Activated CD4-positive, alpha-beta T cell treated with anti-CD3 and anti-CD28 coated beads for 24 hours (primary cell): ENCODE measurements at places on chromosomes 6 and 20.

GRCh38 chr6:15615802-15616201 lies 47.0 kb downstream of the DTNBP1 start:
- no peak for DNase-seq

- no peak for DNase-seq
Observed at GRCh38 chr20:42010090-42010489, 391.9 kb upstream of the CHD6 start.

- no peak for DNase-seq
Observed at GRCh38 chr6:152734630-152735029, 16.0 kb upstream of the VIP start.

DNA sequence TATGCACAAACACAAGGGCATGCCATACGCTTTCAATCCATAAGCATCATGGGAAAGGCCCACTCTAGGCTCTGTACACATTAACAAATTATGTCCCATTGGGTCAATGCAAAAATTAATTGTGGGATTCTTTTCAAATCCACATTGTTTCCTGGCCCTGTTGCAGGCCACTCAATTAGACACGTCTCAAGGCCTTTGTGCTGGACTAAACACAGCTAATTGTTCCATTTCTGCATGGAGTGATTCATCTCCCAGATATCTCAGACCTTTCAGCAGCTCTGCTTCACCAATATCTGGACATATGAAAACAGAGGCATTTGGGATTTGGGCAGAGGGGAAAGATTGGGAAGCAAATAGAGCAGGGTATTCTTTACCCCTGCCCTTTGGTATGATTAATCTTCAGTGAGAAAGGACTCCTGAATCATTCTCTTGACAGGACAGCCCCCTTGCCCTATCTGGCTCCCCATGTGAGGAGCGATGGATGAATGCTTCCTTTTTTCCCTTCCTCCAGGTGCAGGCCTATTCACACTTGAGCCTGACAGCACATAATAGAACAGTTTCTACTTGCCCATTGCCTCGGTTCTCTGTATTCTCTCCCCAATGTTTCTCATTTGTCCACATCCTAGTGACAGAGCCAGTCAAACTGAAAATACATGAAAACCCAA lies 547.6 kb downstream of the HAO1 start:
- no peak for DNase-seq

DNA sequence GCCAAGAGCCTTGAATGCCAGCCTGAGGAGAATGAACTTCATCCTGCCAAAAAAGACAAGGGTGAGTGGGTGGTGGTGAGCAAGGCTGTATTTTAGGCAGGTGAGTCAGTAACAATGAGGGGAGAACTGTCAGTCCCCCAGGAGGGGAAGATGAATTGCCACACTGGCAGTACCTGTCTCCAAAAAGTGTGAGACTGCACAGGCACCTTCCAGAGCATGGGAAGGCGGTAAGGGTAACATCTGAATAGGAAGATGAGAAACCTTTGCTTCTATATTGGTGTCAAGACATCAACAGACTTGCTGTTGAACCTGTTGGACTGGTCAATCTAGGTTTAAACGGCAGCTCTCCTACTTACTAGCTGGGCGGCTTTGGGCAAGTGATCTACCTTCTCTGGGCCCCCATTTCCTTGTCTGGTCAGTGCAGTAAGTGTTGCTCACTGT lies 30.9 kb downstream of the STK35 start:
- DNase-seq = no peak

- no peak for DNase-seq
Observed at GRCh38 chr6:4362326-4362725, 227.0 kb upstream of the ECI2 start.

DNA sequence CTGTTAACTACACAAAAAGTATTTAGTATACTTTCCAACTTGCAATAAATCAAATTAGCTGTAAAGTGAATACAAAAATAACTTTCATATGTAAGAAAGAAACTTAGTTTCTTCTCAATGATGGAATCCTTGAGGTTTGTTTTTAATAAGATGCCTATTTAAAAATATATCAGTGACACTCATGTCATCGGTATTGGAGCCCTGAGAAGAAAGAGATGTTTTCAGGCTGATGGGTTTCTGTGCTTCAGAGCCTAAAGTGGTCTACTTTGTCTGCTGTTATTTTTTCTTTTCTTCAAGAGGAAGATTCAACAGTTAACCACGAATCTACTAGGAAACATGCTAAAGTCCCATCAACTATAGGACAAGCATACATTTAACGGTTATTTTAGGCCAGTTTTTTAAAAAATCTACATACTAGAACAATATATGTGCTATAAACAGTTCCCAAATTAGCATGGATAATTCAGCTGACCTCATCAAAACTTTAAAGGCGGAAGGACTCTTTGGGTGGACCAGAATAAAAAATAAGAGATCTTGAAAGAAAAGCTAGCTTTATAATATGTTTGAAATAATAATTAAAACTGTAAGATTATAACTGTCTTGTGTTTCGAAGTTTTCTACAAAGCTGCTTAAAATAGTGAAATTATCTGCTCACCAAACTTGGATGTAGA lies 147.0 kb upstream of the SAMD5 start:
- no peak for DNase-seq

- DNase-seq = no peak
Observed at GRCh38 chr20:20551409-20551808, 161.0 kb downstream of the RALGAPA2 start.

- no peak for DNase-seq
Observed at GRCh38 chr6:138465007-138465645, 34.2 kb downstream of the NHSL1 start.

- DNase-seq = no peak
Observed at GRCh38 chr6:138844192-138844591, 48.3 kb downstream of the ECT2L start.
